MG63 (cell line): ENCODE measurements at places on chromosomes 2 and 18. TPM values are rescaled to one million over a fixed set of nuclear protein-coding genes. Genes with fewer than 3 reads are reported as not detected.

GRCh38 chr2:239826376-239826775 is 198.8 kb downstream of the NDUFA10 start:
- no peak for DNase-seq

GRCh38 chr2:170180031-170180566 is 2.2 kb downstream of the MYO3B start:
- no peak for DNase-seq

DNA sequence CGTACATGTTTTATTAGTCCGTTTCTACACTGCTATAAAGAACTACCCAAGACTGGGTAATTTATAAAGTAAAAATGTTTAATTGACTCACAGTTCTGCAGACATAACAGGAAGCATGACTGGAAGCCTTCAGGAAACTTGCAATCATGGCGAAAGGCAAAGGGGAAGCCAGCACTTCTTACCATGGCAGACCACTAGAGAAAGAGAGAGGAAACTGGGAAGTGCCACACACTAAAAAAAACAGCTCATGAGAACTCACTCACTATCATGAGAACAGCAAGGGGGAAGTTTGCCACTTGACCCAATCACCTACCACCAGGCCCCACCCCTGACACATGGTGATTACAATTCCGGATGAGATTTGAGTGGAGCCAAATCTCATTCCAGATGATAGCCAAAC is 466.2 kb downstream of the IRS1 start:
- no peak for DNase-seq

DNA sequence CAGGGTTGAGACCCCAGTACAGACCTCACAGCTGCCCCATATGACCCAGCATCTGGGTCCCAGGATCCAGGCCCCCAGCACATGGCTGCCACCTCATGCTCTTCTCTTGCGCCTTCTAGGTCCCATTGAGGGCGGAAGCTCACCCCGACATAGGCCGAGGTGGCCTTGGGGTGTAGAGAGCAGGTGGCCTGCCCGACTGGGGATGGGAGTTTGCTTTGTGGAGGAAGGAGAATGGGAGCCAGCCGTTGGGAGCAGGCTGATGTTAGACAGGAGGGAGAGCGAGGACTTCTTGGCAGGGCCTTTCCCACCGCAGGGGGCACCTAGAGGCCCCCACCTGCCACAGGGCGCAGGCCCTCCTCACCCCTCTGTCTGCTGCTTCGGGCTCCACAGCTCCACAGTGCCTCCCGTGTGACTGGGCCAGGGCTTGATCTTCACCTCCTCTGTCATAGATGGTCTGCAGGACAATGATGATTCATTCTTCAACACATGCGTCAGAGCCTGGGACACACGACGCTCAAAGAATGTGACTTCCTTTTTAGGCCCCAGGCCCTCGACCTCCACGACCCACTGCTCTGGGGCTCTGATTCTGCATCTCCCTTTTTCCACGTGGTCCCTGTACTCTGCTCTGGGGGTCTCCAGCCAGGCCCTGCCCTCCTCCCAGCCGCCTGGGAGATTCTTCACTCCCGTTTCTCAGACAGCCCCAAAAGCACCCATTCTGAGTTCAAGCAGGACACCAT is 86.6 kb upstream of the ODC1 start:
- DNase-seq: no peak

DNA sequence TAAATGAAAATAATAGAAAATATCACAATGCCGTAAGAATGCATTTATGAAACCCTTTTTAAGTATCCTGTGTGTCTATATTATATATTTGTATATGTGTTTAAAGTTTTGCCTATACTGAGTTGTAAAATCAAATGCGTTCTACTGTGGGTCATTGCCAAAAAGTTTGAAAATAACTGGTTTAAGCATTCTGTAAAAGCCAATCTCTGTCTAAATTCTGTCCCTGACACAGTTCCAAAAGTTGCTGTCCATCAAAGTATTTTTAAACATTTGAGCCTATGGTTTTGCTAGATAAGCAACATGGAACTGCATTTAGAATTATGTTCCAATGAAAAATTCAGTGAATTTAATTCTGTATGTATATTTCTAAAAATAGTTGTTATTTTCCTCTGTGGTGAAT is 1360.4 kb upstream of the CRIM1 start:
- no peak for DNase-seq

Gene COLEC12
- total RNA-seq: 27.4 and 28.2 TPM in 2 replicates

- no peak for DNase-seq
Measured at GRCh38 chr2:168469281-168469988, 13.4 kb downstream of the CERS6 start.

Gene CABYR
- total RNA-seq: not detected in 2 replicates

Gene CCL20
- total RNA-seq: 1.5 TPM in 1 of 2 replicates, not detected in the other

GRCh38 chr2:41182961-41183360 is 731.1 kb upstream of the SLC8A1 start:
- DNase-seq: no peak

Gene SFT2D3
- total RNA-seq: 8.7 and 9.2 TPM in 2 replicates

Gene MEP1B
- total RNA-seq: 0.20 TPM in 1 of 2 replicates, not detected in the other

GRCh38 chr18:25896178-25896780 is 194.1 kb downstream of the SS18 start:
- no peak for DNase-seq

DNA sequence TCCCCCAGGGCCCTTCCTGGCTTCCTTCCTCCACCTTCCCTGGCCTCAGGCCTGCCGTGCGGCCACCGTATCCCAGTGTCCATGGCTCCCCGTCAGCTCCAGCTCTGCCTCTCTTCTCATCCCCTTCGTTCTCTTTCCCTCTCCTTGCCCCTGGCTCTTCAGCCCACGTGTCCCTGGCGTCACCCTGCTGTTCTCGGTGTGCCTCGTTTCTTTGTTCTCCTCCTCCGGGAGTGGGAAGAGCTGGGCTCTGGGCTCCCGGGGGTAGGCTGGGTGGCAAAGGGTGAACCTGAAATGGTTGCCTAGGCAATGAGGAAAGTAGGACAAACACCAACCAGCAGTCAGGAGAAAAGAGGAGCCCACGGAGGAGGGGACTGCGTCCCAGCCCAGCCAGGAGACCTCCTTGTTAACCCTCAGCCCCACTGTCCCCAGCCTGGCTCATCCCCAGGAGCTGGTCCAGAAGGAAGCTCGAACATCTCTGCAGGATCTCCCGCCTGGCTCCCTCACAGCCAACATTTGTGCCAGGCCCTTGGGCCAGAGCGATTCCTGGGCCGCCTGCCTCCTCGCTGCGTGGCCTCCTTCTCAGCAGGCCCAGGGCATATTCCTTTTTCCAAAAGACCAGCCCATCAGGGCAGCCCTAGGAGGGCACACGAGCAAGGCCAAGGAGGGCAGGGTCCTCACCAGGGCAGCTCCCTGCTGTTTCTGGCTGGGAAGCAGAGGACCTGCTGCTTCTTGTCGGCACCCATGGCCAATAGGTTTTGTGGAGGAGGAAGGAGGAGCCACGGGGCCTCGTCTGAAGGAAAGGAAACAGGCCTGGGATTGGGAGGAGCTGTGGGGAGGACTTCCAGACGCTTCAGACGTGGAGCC is 30.9 kb upstream of the DNMT3A start:
- DNase-seq: no peak

DNA sequence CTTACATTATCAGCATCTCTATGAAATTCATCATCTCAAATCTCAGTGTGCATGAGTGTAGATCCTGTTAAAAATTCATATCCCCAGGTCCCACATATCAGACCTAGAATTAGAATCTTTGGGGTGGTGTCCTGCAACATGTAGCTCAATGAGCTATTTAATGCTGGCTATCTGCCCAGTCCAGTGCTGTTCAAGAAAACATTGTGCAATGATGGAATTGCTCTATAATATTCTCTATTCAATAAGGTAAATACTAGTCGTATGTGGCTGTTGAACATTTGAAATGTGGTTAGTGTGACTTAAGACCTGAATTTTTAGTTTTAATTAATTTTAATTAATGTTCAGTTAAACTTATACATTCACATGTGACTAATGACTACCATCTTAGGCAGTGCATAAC is 127.4 kb downstream of the NOL4 start:
- no peak for DNase-seq

GRCh38 chr2:77201755-77202154 is 320.4 kb downstream of the LRRTM4 start:
- no peak for DNase-seq

- peak; percentile 69 for DNase-seq
Measured at GRCh38 chr18:73462092-73462491, 594.3 kb upstream of the NETO1 start.

DNA sequence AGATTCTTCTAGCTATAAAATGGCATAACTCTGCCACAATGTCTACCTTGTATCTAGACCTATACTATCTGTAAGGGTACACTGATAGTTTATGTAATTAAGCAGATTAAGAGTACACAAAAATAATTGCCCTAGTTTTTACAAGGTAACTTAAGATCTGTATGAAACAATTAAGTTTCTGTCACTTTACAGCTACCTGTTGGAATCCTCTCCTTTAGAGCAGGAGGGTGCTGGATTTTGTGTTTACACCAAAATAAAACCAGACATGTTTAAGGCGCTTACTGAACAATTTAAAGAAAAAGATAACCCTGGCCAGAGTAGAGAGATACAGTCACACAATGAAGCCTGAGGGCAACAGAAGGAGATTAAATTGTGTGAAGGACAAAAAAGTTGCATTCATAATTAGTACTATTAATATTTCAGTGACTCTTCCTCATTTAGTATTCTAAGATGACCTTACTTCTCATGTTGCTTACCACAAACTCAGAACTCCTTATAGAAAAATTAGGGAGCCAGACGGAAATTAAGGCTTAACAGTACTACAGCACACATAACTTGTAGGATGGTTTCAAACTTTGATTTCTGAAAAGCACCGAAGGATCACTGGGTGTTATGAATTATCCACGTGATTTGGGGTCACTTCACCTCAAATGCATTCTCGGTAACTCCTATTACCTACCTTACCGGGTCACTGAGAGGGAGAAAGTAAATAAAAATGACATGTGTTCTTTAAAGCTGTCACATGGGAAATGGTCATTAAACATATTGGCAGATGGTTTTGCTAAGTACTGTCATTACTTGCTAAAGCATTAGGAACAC is 1.0 kb downstream of the DARS1 start:
- DNase-seq: no peak

GRCh38 chr2:205898744-205899143 is 187.2 kb downstream of the INO80D start:
- no peak for DNase-seq
